Lung (tissue), 17 donors: ENCODE measurements at places on chromosomes 7 and 10. TPM values are rescaled to one million over a fixed set of nuclear protein-coding genes. Genes with fewer than 3 reads are reported as not detected.

Gene LEP
- polyA plus RNA-seq: not detected

DNA sequence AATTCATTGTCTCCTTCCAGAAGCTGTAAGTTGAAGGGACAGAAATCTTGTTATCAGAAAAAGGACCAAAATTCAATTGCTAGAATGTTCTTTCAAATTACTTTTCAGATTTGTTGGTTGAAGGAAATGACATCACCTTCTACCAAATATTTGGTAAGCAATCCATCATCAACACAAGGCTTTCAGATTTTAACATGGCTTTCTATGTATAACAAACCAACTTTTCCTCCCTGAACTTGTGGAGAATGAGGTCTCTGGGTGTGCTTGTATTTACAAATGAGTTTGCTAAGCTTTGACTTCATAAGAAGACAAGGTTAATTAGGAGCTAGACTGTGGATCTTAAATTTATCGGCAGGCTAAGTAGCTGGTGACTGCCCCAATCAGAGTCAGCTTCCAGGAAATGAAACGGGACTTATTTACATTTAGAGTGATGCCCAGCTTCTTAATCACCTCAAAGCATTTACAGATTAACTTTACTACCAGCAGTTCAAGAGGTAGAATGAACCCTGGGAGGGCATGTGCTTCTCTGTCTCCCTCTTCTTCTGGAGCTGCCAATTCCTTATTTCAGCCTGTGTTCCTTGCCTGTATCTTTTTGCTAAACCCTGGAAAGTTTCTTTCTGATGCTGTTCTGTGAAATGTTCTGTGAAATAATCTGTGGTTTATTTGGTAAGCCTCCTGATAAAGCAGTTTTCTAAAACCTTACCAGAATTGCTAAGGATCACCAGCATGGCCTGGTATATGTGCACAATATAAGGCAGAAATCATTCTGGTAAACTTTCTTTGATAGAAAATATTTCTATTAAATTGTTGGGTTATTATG is 248.8 kb upstream of the FZD8 start:
- DNase-seq: no peak

- no peak for DNase-seq
Observed at GRCh38 chr7:51785876-51786275, 469.3 kb upstream of the COBL start.

DNA sequence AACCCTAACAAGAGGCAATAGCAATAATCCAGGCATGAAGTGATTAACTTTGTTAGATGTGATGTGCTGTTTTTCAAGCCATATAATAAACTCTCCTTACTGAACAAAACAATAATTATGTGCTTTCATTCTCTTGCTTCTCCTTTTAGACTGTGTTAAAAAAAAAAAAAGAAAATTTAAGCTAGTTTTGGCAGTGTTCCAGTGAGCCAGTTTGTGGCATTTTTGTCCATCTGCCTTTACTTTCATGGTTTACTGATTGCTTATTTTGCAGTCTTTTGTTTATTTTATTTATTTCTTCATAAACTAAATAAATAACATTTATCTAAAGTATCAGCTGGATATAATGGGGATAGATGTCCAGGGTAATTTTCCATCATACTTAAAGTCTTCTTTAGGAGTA is 625.3 kb downstream of the CNTNAP2 start:
- peak; percentile 11 for DNase-seq

- DNase-seq: no peak
Observed at GRCh38 chr7:99106821-99107241, 37.1 kb downstream of the SMURF1 start.
